Glomerular endothelial cell (primary cell): ENCODE measurements at places on chromosomes 12 and 14. TPM values are rescaled to one million over a fixed set of nuclear protein-coding genes. Genes with fewer than 3 reads are reported as not detected.

Gene NR4A1
- total RNA-seq: 2.4 and 3.4 TPM in 2 replicates

Gene CIDEB
- total RNA-seq: 2.0 and 2.5 TPM in 2 replicates

Gene FIGNL2
- total RNA-seq: 0.41 and 0.73 TPM in 2 replicates

Gene PRB2
- total RNA-seq: not detected in 2 replicates

Gene BCL2L2
- total RNA-seq: 12.6 and 23.5 TPM in 2 replicates

Gene CLMN
- 2.6 and 3.0 TPM in 2 replicates for total RNA-seq

Gene TAS2R7
- total RNA-seq: 0.18 TPM in 1 of 2 replicates, not detected in the other

Gene IGF1
- total RNA-seq: 0.06 and 0.39 TPM in 2 replicates

Gene BHLHE41
- 2.7 and 4.4 TPM in 2 replicates for total RNA-seq

Gene OTOGL
- total RNA-seq: 0.06 and 0.10 TPM in 2 replicates

Gene ADSS1
- total RNA-seq: 0.29 and 4.7 TPM in 2 replicates

Gene TRHDE
- total RNA-seq: 1.5 and 2.9 TPM in 2 replicates

Gene ATL1
- total RNA-seq: 2.9 and 6.3 TPM in 2 replicates

Gene HOXC13
- not detected in 2 replicates for total RNA-seq

Gene EML1
- total RNA-seq: 33.7 and 42.0 TPM in 2 replicates

Gene EIF2S3B
- 0.35 and 2.3 TPM in 2 replicates for total RNA-seq

Gene CAPZA3
- not detected in 2 replicates for total RNA-seq

Gene PTPRQ
- total RNA-seq: not detected in 2 replicates

Gene FAM186B
- total RNA-seq: 0.05 and 0.12 TPM in 2 replicates

Gene FAM90A1
- 0.06 TPM in 1 of 2 replicates, not detected in the other for total RNA-seq

Gene DDN
- total RNA-seq: 0.10 and 0.12 TPM in 2 replicates

Gene SNW1
- 48.1 and 58.3 TPM in 2 replicates for total RNA-seq

Gene OR6C70
- not detected in 2 replicates for total RNA-seq

Gene KRT77
- not detected in 2 replicates for total RNA-seq

Gene SYNDIG1L
- total RNA-seq: not detected in 2 replicates

Gene MFAP5
- total RNA-seq: 0.92 TPM in 1 of 2 replicates, not detected in the other

Gene MYF5
- total RNA-seq: not detected in 2 replicates

Gene LRRK2
- 0.10 and 0.35 TPM in 2 replicates for total RNA-seq

Gene TAS2R14
- 1.6 and 5.5 TPM in 2 replicates for total RNA-seq

Gene AP1G2
- total RNA-seq: 36.8 and 38.9 TPM in 2 replicates

Gene PLD4
- total RNA-seq: not detected in 2 replicates

Gene USP15
- total RNA-seq: 32.0 and 35.1 TPM in 2 replicates

Gene PRH2
- total RNA-seq: not detected in 2 replicates

Gene TAS2R20
- total RNA-seq: 0.34 and 1.8 TPM in 2 replicates

Gene SLC39A5
- total RNA-seq: not detected in 2 replicates

Gene AHNAK2
- total RNA-seq: 47.2 and 79.6 TPM in 2 replicates

Gene NANOG
- total RNA-seq: 0.82 TPM in 1 of 2 replicates, not detected in the other

Gene GNG2
- 29.8 and 40.8 TPM in 2 replicates for total RNA-seq

Gene KRT76
- total RNA-seq: not detected in 2 replicates

Gene ANKS1B
- not detected in 2 replicates for total RNA-seq

Gene ST8SIA1
- 1.0 and 1.2 TPM in 2 replicates for total RNA-seq

Gene KRT5
- not detected in 2 replicates for total RNA-seq

Gene MAP1LC3B2
- 0.78 and 0.82 TPM in 2 replicates for total RNA-seq

Gene TRPV4
- total RNA-seq: 5.9 and 7.1 TPM in 2 replicates

Gene WDR89
- total RNA-seq: 7.1 and 9.0 TPM in 2 replicates

Gene TAS2R42
- not detected in 2 replicates for total RNA-seq
